ENCODE measurements at places on chromosomes 2 and 18. TPM values are rescaled to one million over a fixed set of nuclear protein-coding genes. Genes with fewer than 3 reads are reported as not detected.

STARD6 gene
- total RNA-seq = not detected

NT5DC4 gene
- total RNA-seq = not detected

TTC21B gene
- 28.3 TPM for total RNA-seq

RGPD4 gene
- total RNA-seq = not detected

RAB6C gene
- not detected for total RNA-seq

DLX1 gene
- not detected for total RNA-seq

POTEI gene
- total RNA-seq = 0.06 TPM

RESP18 gene
- not detected for total RNA-seq

FAM237A gene
- total RNA-seq = not detected

CCDC85A gene
- total RNA-seq = 8.0 TPM

OSR1 gene
- 1.3 TPM for total RNA-seq

GRCh38 chr18:55421308-55421614 is 166.7 kb downstream of the TCF4 start:
- no peak for DNase-seq

- DNase-seq = no peak
Measured at GRCh38 chr2:105554235-105554634, 155.4 kb upstream of the FHL2 start.

- DNase-seq = no peak
Measured at GRCh38 chr2:201574766-201575165, 68.5 kb downstream of the TMEM237 start.

DNA sequence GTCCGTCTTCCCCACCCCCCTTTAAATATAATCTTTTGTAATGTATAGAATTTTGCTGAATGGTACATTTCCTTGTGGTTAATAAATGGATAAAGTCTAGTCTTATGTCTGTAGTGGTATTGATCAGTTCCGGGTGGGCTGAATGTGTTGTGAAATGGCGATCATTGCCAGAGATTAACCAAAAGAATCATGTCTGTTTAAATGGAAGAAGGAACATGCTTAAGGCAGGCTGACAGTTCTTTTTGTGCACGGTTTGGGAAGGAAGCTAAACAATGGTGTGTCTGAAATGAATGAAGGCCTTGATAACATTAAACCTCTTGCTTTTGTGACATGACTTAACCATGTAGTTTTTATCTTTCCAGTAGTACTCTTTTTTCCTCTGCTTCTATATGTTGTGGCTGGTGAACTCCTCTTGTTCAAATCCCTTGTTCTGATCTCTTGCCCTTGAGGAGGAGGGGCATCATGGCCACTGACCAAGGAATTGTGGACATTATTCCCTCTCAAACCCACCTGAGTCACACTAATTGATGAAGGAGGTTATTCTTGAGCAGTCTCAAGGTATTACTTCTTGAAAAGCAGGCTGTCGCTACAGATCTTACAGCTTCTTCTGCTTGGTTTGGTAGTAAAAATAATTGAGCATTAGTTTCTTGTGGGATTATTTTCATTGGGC is 1.7 kb downstream of the ACVR2A start:
- DNase-seq = no peak

DNA sequence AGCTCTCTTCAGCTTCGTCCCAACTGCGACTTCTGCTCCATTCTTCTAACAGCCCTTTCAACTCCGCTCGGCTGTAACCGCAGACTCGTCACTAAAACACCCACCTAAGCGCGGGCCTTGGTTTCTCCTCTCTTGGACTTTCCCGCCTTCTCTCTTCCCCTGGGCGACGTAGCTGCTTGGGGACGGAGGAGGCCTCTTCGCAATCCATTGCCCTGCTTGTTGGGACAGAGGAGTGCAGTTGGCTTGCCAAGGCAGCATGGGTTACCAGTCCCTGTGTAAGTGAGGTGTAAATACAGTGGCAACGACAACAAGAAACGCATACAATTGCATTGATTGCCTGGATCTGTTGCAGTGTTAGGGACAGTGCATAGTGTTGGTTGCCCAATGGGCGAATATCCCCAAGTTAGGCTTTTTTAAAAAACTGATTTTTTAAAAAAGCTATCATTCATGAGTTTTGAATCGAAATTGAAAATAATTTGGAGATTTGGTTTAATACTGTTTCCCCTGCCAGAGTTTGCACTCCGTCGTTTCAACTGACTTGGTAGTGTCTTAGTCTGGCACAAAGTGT is 484 bp upstream of the DARS1 start:
- DNase-seq = no peak

- no peak for DNase-seq
Measured at GRCh38 chr2:33666879-33667278, 67.8 kb upstream of the FAM98A start.

DNA sequence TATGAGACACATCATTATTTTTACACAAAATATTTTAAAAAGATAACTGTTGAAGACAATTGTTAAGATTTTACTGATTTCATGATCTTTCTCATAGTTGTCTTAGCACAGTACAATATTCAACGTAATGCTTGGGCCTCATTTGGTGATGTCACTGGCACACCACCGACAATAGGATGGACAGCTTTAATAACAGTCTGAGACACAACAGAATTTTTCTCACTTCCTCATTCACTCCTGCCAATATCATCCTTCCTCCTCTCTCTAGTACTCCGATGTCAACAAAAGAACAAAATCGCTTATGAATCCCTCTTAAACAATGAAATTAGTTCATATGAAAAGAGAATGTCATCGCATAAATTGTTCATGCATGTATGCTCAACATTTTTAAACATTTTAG is 461.9 kb upstream of the CDH7 start:
- DNase-seq = no peak

GRCh38 chr2:104538077-104538476 is 315.8 kb upstream of the POU3F3 start:
- no peak for DNase-seq

- DNase-seq = no peak
Measured at GRCh38 chr2:125573432-125573831, 1082.5 kb upstream of the GYPC start.

- DNase-seq = no peak
Measured at GRCh38 chr18:13218368-13218991, at the start of gene LDLRAD4. LDLRAD4 (plus strand) TSS chr18:13218760.

- DNase-seq = no peak
Measured at GRCh38 chr18:70359071-70359470, 70.2 kb downstream of the SOCS6 start.

GRCh38 chr2:41933585-41934320 is 114.1 kb upstream of the PKDCC start:
- DNase-seq = no peak

- no peak for DNase-seq
Measured at GRCh38 chr2:9650119-9650821, 19.5 kb upstream of the YWHAQ start.

DNA sequence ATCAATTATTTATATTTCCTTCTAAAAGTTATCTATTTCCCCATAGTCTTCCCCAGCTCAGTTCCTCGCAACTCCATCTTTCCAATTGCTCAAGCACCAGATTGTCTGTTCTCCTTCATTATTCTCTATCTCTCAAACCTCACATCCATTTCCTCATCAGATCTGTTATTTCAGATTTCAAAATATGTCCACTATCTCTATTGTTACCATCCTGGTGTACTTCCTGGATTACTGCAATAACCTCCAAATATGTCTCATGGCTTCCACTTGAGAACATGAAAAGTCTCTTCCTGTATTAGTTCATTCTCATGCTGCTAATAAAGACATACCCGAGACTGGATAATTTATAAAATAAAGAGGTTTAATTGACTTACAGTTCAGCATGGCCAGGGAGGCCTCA is 641.7 kb upstream of the ZEB2 start:
- no peak for DNase-seq

- no peak for DNase-seq
Measured at GRCh38 chr2:134336352-134336751, 82.5 kb downstream of the MGAT5 start.

DNA sequence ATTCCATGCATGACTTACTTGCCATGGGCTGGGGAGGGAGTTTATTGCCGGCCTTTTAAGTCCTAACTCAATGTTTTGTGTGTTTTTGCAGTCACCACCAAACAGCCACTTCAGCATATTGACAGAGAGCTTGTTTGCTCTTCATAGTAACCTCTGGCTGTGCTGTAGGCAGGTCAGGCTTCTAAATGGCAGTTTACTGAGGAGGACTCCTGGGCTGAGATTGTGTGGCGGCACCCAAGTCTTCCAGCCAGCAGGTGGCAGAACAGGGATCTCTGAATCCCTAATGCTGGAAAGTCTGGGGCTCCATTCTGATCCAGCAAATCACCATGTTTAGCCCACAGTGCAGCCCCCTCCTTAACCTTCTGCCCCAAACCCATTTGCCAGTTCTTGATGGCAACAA is 121.2 kb downstream of the CAPN13 start:
- DNase-seq = no peak

DNA sequence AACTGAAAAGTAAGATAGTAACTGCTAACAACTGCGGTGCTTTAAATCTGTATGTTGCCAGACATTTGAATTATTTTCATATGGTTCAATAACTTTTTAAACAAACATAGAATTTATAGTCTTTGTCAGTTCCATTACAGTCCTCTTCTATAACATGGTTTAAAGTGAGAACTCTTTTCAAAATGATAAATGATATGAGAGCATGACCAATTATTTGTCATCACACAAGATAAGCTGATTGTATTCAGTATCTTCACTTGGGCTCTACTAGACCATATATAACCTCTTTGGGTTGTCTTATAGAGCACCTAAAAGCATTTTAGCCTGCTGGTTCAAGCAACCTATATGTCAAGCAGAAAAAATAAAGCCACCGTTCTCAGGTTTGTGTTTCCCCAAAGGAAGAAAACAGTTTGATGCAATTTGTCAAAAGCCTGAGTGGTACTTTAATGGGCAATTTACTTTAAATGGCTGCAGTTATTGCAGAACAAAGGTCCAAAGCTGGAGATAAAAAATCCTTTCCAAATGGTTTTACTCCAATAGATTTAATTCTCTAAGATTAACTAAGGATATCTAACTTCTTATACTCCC is 298.4 kb downstream of the FSIP2 start:
- no peak for DNase-seq

GRCh38 chr18:22254088-22254487 is 84.7 kb downstream of the GATA6 start:
- DNase-seq = no peak

- DNase-seq = no peak
Measured at GRCh38 chr18:76252880-76253279, 242.2 kb downstream of the ZNF516 start.

DNA sequence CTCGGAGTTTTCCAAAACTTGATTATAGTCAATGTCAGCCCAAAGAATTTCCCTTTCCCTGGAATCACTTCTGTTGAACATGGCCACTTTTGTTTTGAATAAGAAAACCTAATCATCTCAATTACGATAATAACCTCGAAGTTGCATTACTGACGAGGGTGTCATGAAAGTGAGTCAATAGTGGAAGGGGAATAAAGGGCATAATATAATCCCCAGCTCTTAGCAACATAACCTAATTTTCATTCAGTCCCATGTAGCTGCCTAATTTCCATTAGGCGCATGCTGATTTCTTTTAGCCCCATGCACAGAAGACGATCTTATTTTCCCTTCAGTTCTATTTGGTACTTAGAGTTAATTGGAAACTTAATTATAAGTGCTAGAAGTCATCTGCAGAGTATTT is 51.1 kb upstream of the RAPH1 start:
- no peak for DNase-seq

DNA sequence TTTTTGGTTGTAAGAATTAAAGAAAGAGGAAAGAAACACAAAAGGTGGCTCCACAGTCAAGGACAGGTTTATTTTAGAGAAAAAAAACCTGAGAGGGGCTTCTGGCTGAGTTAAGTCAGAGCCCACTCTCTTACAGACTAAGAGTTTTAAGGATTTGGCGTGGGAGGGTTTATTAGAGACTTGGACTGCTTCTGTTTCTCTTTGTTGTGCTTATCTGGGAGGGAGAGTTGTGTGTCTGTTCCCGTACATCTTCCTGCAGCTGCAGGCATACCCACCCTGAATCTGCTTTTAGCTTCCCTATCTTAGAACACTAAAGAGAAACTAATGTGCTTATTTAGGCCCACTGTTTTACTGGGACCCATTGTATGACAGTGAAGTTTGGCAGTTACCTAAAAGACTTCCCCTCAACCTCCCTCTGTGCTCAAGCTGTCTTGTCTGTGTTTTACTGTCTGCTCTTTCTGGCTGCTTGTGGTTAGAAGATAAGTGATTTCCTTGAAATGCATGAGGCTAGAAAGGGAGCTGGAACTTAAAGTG is 2.7 kb downstream of the RSAD2 start:
- DNase-seq = no peak

- no peak for DNase-seq
Measured at GRCh38 chr18:61236356-61237057, 96.7 kb upstream of the CDH20 start.

GRCh38 chr18:79857082-79857671 is 59.4 kb downstream of the KCNG2 start:
- DNase-seq = no peak

DNA sequence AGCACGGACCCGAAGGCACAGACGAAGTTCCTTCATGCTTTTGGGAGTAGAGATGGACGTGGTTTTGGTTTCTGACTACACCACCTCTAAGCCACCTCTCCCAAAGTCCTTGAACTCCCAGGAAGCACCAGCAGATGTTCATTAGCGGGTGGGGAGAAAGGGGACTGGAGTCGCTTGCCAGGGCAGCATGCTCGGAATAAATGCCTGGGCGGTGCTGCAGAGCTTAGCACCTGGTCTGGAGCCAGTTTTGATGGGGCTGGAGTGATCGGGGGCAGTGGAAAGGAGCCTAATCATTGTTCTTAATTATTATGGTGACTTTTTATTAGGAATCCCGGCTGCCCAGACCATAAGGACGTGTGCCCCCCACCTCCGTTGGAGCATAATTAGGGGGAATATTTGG is 220.8 kb downstream of the TFCP2L1 start:
- no peak for DNase-seq

DNA sequence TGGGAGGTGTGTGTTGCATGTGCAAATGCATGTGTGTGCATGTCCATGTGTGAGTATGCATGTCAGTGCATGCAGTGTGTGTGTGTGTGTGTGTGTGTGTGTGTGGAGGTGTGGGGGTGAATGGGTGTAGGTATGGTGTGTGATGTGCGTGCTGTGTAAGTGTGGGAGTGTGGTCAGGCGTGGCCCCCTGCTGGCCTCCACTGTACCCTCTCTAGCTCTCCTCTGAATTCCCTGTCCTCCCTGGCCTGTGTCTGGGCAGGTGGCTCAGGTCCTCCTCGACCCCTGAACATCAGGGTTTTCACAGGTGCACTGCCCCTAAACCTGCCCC is 230.2 kb downstream of the CELF4 start:
- DNase-seq = no peak

- no peak for DNase-seq
Measured at GRCh38 chr2:112656679-112657078, 10.9 kb downstream of the SLC20A1 start.

DNA sequence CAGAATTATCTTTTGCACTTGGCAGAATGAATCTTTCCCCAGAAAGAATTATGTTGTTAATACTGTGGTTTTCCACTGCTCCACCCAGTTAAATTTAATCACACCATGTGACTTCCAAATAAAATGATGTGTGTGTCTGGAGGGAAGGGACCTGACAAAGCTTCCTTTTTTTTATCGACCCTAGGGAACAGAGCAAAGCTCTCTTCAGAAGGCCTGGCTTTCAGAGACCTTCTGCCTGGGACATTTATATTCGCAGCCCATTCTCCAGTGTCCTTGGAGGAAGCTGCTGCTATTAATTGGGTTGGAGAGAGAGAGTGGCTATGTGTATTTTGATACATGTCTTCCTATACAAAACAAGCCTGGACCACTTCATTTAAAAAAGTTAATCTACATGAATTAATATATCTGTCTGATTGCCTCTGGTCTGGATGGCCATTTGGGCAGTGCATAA is 233.7 kb downstream of the PRKCE start:
- no peak for DNase-seq

All from glomerular endothelial cell (primary cell).